C1 segment of cervical spinal cord (tissue), 14 donors: ENCODE measurements at places on chromosomes 5 and 9.

DNA sequence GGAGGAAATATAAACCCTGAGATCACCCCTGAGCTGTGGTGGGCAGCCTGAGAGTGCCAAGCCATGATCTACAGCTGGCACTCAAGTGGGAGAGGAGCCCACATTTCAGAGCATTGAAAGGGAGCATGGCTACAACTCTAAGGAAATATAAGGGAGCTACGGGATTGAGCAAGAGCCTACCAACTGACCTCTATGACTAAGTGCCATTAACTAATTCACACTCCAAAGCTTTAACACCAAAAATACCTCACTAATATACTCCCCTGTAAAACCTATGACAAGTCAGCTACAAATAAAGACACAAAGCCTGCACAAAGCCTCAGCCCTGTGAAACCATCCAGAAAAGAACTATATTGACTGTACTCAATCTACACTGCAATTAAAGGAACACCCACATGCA, 286.8 kb upstream of the RPS23 start:
- DNase-seq: no peak

GRCh38 chr9:87140605-87141109, 193.4 kb upstream of the GAS1 start:
- DNase-seq: no peak

- DNase-seq: no peak
Measured at GRCh38 chr9:77010527-77010926, 8.9 kb upstream of the FOXB2 start.

DNA sequence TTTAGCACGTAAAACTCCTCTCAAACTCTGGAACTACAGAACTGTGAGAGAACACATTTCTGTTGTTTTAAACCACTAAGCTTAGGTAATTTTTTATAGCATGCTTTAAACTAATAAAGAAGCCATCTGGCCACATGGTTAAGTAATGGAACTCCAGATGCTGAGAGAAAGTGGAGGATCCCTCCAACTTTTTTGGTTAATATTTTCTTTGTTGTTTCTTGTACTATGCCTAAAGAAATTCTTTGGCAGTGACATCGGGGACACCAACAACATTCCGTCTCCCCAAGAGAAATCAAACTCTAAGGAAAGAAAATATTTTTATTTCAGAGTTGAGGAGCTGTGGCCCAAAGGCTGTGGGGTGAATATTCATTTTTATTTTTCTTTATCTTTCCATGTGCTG, 734.8 kb upstream of the CDH9 start:
- no peak for DNase-seq

GRCh38 chr5:172689801-172690200, 48.7 kb downstream of the NEURL1B start:
- DNase-seq: no peak

- DNase-seq: no peak
Measured at GRCh38 chr5:77973253-77973609, 197.1 kb upstream of the TBCA start.

DNA sequence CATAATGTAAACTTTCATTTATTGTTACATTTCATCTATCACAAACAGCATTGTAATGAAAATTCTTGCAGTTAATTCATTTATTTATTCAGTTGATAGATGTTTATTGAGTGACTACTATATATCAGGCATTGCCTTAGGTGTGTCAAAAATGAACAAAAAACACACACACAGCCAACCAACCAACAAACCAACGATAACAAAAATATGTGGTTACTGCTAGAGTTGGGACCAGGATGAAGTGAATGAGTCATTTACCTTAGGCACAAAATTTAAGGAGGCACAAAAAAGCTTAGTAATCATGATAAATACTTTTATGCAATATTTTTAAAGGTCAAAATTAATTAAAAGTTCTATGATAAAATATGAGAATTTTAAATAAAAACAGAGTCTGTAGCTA, 223.4 kb downstream of the CSNK1G3 start:
- DNase-seq: no peak

DNA sequence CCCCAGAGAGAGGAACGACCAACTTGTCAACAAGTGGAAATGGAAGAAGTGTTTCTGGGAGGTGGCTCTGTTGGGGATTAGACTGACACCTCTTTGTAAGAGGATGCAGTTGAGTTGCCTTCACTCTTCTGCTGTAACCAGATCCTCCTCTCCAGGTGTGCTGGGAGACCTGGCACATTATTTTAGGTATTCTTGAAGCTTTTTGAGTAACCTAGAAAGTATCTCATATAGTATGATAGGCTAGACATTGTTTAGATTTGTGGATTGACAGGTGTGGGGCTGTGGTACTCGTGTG, 21.6 kb downstream of the SNX30 start:
- no peak for DNase-seq

GRCh38 chr9:87115785-87116184, 168.5 kb upstream of the GAS1 start:
- DNase-seq: no peak

GRCh38 chr5:107538331-107538730, 132.4 kb downstream of the EFNA5 start:
- DNase-seq: no peak

DNA sequence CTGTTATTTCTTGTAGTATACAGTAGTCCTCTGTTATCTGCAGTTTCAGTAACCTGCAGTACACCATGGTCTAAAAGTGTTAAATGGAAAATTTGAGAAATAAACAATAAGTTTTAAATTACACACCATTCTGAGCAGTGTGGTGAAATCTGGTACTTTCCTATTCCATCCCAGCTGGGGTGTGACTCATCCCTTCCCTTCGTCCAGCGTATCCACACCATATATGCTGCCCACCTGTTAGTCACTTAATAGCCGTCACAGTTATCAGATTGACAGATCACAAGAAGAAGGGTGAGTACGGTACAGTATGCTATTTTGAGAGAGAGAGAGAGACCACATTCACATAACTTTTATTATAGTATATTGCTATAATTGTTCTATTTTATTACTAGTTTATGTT, 28.9 kb downstream of the FAM151B start:
- no peak for DNase-seq

GRCh38 chr5:68994645-68995044, 99.2 kb upstream of the SLC30A5 start:
- no peak for DNase-seq

DNA sequence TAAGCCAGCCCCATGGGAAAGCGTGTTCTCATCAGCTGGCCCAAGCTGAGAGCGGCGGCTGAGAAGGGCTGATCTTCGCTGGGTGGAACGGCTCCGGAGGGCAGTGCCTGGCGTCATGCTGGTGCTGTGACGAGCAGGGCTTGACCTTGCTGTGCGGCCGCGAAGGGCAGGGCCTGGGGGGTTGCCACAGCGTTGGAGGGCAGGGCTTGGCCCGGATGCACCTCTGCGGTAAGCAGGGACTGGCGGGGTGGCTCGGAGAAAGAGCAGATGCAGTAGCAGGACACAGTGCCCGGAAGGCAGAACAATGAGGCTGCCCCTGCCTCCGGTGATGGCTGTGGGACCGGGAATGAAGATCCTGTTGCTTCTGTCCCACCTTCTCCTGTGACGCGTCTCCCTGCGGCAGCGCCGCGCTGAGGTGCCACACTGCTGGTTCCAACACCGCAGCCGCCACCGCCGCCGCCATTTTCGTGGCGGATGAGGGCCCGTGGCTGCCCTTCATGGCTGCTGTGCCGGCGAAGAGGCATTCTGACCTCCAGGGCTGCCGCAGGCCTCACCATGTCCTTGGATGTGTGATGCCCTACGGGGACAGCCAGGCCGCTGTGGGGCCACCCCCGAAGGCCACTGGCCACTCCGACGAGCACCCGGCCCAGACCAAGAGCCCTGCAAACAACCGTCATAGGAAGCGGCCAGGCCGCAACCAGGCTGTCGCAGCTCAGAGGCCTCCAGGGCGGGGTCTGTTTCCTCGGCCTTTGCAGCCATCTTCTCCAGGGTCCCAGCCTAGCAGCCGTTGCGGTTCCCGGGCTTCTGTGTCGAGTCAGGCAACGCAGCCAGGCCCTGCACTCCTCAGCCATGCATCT, 890.5 kb upstream of the CTNND2 start:
- DNase-seq: no peak

GRCh38 chr9:35374910-35375309, 115.0 kb upstream of the RUSC2 start:
- DNase-seq: no peak

GRCh38 chr5:90792725-90793124, 234.1 kb downstream of the ADGRV1 start:
- no peak for DNase-seq

- no peak for DNase-seq
Measured at GRCh38 chr5:139765409-139766217, 30.0 kb upstream of the PSD2 start.

DNA sequence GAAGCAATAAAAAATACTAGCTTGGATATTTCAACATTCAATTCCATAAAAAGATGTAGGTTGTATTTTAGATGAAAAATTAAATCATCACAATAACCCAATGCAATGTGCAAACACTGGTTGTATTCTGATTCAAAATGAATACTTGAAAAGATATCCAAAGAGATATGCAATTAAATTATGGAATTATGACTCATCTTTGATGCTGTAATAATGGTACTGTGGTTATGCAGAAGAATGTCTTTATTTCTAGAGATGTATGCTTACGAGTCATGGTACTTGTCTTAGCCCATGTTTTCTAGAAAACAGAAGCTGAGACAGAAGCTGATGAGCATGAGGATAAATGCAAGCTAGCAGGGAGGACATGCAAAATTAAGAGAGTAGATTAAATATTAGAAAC, 1941.4 kb upstream of the NUDT12 start:
- no peak for DNase-seq

GRCh38 chr9:77514886-77515711, 133.0 kb downstream of the GNA14 start:
- DNase-seq: peak; percentile 18

DNA sequence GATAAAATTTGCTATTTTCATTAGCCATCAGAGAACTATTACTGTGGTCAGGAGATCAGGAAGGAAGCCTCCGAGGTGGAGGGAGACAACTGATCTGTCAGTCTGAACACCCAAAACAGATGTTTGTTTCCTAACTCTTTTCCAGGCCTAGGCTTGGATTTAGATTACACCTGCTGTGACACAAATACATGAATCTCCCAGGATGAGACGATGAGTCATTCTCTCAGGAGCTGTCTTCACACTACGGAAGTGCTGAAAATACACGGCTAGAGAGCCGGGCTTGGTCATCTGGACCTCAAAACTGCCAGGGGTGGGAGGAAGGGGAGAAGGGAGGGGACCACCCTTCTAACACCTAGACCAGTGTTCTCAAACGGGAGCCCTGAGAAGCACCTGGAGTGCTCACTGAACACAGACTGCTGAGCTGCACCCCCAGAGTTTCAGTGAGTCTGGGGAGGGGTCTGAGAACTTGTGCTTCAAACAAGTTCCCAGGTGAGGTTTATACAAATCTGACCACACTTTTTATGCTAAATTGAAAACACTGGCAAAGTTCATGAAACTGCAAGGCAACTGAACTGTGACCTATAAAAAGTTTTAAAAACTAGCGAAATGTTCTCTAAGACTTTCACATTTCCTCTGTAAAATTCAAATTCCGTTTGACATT, 80.3 kb upstream of the EQTN start:
- no peak for DNase-seq

GRCh38 chr5:149207831-149208230, 63.8 kb upstream of the AFAP1L1 start:
- no peak for DNase-seq

DNA sequence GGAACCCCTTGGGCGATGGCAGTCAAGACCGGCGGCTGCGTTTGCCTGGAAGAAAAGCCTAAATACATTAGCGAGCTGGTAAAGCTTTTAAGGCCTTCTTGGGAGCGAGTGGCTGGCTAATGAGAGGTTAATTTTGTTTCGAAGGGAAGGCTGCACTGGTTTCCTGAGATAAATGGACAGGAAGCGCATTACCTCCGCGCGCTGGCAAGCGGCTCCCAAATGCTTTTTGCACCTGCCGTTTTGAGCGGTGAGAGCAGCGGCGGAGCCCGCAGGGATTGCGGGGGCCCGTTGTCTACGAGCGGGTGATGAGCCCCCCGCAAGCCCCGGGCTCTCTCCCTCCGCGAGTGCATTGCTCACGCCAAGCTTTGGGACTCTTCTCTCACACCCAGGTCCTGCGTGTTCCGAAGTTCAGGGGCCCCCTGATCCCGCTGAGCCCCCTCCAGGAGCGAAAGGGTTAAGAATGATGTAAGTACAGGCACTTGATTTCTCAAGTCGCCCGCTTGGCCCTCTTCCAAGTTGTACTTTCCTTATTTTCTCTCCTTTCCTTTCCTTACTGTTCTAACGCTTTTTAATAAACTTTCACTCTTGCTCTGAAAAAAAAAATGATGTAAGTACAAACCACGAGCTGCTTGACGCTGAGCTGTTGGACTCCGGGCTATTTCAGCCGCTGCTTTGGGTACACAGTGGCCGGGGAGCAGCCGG, 3.1 kb upstream of the RGMB start:
- DNase-seq: peak; percentile 60

GRCh38 chr5:23730023-23730422, 222.6 kb downstream of the PRDM9 start:
- DNase-seq: no peak

GRCh38 chr9:85859765-85860164, 81.2 kb upstream of the NAA35 start:
- no peak for DNase-seq
